ENCODE measurements at places on chromosomes 6 and 20.

GRCh38 chr20:33843854-33844253 lies 32.7 kb downstream of the CHMP4B start:
- no peak for DNase-seq

DNA sequence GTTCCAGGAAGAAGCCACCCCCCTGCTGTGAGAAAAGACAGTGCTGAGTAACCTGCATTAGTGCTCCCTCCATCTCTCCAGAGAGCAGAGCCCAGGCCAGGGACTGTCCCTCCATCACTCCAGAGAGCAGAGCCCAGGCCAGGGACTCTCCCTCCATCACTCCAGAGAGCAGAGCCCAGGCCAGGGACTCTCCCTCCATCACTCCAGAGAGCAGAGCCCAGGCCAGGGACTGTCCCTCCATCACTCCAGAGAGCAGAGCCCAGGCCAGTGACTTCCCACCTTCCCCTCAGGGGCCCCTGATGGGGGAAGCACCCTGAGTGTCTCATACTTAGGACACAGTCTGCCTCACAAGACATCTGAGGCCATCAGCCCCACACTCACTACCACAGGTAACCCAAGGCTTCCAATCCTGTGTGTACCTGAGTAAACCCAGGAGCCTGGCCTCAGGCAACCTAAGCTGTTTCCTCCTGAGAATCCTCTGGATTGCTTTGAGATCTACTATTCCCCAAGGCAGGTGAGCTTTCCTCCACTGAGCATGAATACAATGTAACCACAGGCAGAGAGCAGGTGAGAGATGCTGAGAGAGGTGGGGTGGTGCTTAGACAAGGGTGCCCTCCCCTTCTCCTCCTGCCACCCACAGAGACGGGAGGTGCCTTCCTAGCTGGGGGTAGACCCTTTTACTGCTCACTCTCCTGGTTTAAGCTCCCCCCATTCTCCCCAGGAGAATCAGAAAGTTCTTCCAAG lies 4.9 kb downstream of the TBXT start:
- no peak for DNase-seq

DNA sequence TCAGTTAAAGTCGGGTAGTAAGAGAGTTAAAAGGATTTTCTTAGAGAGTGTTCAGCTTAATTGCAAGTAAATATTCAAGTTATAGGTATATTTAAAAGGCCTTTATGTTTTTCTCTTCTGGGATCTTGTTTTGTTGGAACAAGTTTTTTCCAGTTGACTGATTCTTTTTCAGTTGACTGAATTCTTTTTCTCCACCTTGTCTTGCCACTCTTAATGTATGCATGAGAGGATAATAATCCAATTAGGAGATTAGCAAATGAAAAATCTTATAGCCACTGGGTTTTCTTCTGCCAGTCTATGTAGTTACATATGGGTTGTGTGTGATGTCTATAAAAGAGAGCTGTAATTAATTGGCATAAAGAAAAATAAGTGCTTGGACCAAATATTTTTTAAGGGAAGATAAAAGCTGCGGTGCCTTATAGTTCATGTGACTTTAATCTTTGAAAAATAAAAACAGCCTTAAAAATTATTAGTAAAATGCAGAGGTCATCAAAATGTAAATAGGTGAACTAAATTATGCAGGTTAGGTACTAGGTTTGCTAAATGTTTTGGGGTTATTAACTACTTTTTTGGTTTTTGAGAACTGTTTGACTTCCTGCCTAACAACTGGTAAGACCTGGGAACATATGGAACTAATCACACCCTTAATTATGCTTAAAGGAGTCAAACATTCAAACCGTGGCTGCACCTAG lies 367.2 kb downstream of the HTR1B start:
- no peak for DNase-seq

DNA sequence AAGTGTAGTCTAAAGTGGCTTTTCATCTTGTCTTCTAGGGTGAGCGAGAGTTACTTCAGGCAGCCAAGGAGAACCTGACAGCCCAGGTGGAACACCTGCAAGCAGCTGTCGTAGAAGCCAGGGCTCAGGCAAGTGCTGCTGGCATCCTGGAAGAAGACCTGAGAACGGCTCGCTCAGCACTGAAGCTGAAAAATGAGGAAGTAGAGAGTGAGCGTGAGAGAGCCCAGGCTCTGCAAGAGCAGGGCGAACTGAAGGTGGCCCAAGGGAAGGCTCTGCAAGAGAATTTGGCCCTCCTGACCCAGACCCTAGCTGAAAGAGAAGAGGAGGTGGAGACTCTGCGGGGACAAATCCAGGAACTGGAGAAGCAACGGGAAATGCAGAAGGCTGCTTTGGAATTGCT lies 27.1 kb downstream of the C20orf173 start:
- no peak for DNase-seq

- no peak for DNase-seq
Observed at GRCh38 chr6:83442752-83443151, 11.9 kb upstream of the ME1 start.

- DNase-seq = no peak
Observed at GRCh38 chr20:61350500-61351250, 98.6 kb downstream of the CDH4 start.

GRCh38 chr20:13017883-13018535 lies 9.2 kb downstream of the SPTLC3 start:
- DNase-seq = no peak

DNA sequence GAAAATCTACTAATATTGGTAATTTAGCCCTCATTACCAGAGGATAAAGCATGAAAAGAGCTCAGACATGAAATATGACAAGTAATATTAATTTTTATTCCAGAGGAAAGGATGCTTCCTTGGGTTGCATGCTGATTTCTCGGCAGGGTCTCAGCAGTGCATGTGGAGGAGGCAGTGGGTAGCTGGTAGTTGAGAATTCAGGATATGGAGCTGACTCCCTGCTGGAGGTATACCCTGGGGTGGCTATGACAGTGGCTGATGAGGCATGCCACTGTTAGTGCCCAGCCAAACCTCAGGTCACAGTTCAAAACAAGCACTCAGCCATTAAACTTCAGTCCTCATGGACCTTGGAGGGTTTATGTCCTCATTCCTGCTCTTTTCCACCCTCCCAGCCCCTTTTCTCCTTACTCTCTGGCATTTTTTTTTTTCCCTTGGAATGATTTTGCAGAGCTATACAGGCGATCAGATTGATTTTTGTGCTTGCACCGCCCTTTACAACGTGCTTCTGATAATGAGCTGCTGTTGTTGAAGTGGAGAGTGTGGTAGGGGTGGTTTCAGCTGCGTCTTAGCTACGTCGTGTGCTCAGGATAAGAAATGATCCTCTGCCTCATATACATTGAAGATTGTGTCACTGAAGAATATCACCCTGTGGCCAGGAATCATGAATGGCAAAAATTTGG lies 761.9 kb upstream of the MMS22L start:
- DNase-seq = no peak

DNA sequence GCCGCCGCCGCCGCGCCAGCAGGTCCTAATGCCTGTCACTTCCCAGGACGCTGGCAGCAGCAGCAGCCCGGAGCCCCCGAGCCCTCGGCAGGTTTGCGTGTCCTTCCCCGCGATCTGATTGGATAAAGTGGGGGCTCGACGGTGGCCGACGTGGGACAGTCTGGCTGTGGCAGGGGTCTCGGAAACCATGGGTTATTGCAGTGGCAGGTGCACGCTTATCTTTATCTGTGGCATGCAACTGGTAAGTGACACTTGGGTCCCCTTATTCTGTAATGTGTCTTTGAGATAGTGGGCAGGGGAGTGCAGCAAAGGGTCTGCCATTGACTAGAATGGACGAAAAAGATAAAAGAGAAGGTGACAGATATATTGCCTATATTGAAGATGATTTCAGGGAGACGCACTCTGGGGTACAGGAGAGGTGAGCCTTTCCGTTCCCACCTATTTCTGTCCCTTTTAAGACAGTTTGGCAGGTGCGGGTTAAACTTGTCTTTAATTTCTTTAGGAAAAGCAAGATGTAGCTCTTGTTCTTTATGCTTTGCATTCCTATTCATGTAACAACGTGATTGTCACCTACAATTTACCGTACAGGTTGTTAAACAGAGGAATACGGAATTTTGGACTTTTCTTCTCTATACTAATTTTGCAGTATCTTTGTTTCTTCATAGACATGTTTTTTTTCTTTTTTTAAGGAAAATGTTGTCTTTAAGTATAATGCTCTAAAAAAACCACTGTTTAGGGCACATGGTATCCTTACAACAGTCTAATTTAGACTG lies 535 bp downstream of the NKAIN2 start:
- DNase-seq = no peak

GRCh38 chr6:26087284-26088115 lies at the start of gene HFE:
Gene HFE, plus strand, starts transcription at chr6:26087429. Its CDS starts 12 bp downstream, at chr6:26087441.
- DNase-seq = peak; percentile 55

- no peak for DNase-seq
Observed at GRCh38 chr6:68654134-68654533, 19.1 kb downstream of the ADGRB3 start.

DNA sequence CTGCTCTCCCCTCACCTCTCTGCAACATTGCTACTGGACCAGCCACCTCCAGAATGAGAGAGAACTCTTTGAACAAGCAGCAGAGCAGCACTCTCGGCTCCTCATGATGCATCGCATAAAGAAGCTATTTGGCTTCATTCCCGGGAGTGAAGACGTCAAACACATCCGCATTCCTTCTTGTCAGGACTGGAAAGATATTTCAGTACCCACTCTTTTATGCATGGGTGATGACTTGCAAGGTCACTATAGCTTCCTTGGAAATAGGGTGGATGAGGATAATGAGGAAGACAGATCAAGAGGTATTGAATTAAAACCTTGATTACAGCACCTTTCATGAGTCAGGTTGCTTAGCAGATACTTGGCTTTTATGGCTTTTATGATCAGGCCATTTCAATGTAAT lies 4.3 kb downstream of the CALHM4 start:
- peak; percentile 22 for DNase-seq

DNA sequence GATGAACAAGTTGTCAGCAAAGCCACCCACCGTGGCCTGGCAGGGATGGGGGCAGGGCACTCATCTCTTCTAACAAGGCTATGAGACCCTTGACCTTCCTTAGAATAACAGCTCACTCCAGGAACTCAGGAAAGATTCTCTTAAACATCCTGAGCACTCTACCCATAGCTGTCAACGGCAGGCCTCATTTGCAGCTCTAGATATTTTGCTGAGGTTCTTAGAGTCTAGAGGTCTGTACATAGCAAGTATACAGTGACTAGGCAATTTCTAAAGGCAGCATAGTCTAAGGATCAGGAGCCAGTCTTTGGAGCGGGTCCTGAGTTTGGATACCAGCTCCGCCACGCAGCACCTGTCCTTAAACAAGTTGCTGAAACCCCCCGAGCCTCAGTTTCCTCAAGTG lies 11.7 kb downstream of the TRERF1 start:
- DNase-seq = no peak

DNA sequence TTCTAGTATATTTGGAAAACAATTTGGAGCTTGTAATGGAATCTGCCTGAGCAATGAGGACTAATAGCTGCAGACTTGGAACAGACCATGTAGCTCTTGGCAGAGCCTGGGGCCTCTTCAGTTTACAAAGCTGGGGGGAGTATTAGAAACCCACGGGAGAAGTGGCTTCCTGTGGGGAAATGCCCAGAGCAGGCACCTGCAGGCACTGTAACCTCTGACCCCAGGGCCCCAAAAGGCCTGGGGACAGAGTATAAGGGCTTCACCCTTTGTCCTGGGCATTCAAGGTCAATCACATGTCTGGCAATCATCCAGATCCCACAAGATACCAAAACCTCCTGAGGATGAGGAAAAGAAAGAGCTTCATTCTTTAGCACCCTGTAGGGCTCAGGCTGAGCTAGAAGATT lies 19.4 kb downstream of the PKIG start:
- no peak for DNase-seq

DNA sequence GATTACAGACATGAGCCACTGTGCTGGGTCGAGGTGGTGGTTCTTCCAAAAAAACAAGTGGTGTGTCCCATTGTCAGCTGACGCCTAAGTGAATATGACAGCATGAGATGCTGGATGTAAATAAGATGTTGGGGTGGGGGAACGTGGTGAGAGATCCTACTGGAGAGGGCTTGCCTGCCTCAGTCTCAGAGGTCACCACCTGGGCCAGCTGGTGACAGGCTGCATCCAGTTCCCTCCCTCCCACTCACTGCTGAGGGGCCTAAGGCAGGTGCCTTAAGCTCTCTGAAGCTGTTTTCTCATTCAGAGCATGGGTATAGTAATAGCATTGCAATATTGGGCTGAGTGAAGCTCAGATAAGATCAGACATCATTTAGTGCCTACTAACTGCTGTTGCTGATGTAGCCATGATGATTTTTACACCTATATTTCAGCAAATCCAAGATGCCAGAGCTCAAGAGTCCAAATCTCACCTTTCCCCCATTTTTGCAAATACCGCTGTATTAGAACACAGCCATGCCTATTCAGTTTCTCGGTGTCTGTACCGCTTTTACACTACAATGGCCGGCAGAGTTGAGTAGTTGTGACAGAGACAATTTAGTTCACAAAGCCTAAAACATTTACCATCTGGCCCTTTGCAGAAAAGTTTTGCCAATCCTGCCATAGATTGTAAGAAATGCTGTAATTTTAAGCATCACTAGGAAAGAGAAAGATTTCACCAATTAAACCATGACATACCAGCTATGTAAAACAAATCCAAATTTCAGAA lies 171.3 kb downstream of the ANKRD60 start:
- no peak for DNase-seq

GRCh38 chr6:149166747-149167146 lies 150.8 kb upstream of the TAB2 start:
- DNase-seq = no peak

DNA sequence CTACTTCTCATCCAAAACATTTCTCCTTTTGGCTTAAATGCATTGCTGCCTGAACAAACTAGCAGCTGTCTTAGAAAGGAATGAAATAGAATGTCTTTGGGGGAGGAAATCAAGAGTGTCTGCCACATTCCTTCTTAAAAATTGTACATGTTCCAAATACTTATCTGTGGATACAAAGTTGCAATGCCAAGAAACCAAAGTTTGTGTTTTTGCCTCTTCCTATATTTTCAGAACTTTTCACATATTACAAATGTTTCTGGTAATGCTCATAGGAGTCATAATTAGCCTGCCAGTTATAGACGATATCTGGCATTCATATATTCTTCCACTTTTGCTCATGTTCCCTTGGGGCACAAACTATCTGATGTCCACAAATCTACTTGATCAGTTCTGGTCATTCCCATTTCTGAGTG lies 165.5 kb upstream of the BMP5 start:
- no peak for DNase-seq

- no peak for DNase-seq
Observed at GRCh38 chr20:63519668-63520503, 679 bp upstream of the PPDPF start.
